ENCODE measurements at places on chromosomes 7 and 10.

DNA sequence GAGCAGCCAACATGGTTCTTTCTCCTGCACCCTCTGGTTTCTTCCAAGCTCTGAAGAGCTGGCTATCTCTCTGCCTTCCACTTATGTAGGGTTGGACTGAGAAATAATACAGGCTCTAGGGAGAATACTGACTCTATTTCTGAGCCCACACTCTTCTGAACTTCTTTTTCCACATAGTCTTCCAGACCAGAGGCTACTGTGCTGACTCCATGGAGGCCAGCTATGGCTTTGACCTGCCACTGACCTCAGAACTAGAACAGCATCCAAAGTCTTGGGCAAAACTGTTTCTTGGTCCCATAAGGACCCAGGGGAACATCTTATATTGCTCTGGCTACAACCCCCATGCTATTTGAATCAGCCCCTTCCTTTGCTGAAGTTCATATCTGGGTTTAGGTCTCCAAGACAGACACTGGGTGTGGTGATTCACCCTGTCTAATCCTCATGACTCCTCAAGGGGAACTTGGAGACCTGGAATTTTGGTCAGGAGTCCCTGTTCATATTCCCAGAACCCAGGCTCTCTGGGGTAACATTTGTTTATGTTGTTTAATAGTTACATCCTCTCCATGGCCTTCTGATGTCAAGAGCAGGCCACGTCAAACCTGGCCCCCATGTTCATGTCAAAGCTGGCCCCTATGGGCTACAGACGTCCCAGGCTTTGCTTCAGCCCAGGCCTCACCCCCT is 12.1 kb upstream of the PLAU start:
- no peak for DNase-seq

DNA sequence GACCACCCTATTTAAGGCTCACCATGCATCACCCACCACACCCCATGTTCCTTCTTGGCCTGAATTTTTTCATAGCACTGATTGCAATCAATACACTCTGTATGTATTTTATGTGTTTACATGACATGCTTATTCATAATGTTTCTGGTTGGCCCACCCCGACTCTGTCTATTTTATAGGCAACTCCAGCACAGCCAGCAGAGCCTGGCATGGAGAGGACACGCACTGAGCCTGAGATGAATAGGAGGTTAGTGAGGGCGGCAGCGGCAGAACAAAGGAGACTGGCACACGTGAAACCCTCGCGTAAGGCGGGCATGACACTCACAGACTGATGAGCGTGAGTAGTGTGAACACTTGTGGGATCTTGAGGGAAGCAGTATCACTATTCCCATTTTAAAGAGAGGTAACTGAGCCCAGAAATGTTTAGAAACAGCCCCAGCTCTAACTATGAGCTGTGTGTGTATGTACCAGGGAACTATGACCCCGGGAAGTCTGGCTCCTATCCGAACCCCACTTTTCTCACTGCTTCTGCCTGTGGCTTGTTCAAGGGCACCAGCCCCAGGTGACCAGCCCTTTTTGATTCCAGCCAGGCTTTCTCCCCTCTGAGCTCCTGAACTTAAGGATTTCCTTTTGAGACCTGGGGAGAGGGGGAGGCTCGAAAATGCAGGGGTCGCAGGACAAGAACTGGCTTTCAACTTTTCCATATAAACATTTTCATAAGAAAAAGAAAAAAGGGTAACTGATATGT is 113.3 kb downstream of the ARHGAP22 start:
- no peak for DNase-seq

DNA sequence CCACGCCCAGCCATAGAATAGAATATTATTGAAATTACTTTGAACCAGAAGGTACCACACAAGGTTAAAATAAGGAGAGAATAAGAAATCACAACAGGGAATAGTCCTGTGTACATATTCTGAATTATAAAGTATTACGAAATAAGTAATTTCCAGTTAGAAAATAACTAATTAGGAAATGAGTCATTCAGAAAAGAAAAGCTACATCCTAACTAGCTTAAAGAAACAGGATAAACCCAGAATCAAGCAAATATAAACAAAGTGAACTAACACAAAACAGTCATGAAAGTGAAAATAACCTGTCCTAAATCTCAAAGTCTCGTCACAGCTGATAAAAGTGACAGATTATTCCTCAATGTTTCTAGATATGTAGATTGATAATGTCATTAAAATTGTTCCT is 74.8 kb upstream of the NEBL start:
- DNase-seq = no peak

DNA sequence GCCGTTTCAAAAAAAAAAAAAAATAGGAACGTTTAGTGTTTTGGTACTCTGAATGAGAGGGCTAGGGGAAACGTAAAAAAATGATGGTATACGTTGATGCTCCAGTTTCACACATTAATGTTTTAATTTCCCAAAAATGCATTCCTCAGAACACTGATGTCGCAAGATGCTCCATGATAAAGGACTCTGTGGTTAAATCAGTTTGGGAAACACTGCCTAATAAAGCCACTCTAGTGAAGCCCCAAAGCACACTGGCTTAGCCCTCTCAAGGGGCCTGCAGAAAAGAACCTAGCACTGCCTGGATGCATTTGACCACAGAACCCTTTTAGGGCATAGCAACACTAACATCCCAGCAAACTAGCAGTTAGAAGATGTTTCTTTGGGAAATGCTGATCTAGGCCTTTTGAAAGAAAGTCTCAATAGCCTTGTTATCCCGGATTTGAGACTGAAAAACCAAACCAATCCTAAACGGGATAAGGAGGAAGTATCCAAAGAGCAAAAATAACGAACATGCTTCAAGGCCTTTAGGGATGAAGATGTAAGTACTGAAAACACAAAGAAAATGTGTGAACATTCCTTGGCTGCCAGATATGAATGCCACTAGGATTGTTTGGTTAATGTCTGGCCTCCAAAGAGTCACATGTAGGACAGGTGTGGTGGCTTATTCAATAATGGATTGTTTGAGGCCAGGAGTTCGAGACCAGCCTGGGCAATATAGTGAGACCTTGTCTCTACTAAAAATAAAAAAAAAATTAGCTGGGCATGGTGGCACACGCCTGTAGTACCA is 11.0 kb downstream of the DLG5 start:
- DNase-seq = no peak

DNA sequence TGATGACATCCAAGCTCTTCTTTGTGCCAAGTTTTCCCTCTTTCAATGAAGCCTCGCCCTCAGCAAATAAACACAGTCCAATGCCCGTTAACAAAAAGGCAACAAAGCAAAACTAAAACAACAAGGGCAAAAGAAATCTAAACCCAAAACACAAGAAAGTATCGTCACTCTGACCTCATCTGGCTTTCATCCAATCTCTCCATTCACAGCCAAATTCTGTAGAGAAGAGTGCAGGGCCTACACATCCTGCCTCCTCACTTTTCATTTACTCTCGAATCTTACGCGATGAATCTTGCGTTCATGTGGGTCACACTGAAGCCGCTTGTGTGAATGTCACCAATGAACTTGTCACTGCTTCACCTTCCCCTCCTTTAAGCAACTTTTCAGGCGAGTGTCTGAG is 15.9 kb upstream of the AKR1E2 start:
- DNase-seq = no peak

- DNase-seq = no peak
Observed at GRCh38 chr7:92872701-92873100, 36.3 kb upstream of the CDK6 start.

GRCh38 chr7:149719912-149720335 is 53.5 kb downstream of the ZNF467 start:
- no peak for DNase-seq

GRCh38 chr10:106226142-106226541 is 938.4 kb downstream of the SORCS1 start:
- no peak for DNase-seq

DNA sequence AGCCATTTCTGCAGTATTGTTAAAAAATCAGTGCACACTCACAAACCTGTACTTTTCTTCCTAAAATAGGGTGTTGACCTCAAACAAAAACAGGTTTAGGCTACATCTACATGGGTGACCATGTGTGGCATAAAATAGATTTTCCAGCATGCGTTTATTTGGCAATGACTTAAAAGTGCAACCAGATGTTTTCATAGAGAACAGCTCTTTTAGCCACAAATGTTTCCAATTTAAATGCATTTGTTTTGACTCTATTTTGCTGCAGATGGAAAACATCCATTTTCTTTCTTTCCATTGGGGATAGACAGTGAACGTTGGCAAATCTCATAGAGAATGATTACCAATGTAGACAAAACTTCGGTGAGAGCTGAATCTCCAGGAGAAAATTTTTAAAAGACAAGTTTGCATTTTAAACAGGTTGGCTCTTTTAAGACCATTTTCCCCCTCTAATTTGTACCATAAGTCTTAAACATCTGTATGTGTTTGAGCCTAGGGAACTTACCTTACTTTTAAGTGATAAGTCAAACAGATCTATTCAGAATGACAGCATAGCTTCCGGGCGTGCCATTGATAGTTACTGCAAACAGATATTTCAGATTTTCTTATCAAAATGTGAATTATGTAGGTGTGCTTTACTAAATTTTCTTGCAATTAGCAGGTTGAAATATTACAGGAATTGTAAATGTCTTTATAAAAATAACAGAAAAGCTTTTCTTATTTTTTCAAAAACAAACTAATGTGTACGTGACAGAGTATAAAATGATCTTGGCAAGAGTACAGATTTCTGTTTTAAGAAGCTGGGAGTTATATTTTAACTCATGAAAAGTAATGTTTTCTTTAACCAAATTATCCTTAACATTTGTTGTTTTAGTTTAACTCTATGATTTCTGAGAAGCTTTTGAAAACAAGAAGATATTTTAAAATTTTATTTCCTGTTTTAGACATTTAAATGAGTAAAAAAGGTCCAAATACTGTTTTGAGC is 144.9 kb downstream of the HGF start:
- no peak for DNase-seq

GRCh38 chr7:38825721-38826440 is 83.1 kb downstream of the VPS41 start:
- DNase-seq = no peak

DNA sequence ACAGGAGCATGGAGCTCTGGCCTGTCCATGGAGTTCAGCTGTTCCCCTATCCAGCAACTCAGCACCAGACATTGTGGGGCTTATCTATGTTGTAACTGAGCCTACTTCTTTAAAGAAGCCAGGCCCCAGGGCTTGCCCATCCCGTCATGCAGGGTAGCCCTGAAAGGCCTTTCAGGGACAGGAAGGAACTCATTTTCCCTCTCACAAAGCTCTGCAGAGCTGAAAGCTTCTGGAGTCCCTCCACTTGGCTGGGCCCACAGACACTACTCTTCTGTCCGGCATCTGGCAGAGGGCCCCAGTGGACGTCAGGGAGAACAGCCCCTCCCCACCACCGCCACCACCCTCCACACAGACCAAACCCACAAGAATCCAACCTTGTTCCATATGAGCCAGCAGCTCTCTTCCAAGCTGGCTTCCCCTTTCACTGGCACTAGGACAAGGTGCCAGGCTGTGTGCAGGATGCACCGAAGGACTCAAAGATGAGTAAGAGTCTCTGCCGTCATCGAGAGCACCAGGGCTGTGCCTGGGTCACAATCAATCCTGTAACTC is 33.1 kb downstream of the DENND2A start:
- no peak for DNase-seq

GRCh38 chr10:67772894-67773511 is 65.0 kb downstream of the DNAJC12 start:
- no peak for DNase-seq

DNA sequence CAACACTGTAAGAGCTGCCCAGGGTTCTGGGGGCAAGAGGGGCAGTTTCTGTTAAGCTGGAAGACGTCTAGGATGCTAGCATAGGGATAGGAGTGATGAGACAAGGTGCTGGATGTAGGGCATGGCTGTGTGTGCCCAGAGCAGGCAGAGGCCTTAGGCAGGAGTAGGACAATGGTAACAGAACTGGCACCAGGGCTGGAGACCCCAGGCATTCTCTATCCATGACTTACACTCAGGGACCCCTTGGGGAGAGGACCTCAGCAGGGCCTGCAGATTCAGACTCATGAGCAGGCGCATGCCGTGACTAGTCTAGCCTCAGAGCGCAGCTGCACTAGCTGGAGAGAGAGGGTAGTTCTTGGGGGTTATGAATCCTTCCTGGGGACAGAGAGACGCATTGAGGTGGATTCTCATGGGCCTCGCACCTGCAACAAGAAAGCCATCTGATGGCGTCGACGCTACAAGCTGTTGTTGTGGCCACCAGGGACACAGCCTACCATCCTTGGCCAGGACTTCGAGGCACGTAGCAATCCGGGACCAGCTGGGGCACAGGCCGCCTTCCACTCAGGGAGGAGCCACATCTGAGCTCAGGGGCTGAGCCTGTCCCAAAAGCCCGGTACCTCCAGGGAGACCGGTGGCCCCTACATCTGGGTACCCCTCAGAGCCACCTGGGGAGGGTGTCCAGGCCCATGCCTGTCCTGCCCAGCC is 474.1 kb downstream of the PTPRN2 start:
- DNase-seq = no peak

DNA sequence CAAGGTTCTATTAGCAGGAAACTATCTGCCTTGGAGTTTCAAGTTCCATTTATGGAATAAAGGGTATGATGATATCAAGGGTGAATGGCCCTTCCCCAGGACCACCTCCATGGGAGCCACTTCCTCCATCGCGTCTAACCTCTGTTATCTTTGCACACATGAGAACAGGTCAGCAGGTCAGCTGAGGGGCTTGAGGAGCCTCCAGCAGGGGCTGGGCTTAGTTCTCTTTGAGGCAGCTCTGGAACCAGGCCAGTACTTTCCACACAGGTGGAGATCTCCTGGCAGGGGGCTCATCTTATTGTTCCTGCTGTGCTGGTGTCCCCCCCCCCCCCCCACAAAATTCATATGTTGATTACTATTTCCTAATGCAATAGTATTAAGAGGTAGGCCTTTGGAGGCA is 472.2 kb upstream of the ZMIZ1 start:
- no peak for DNase-seq

GRCh38 chr10:96264938-96265337 is 6.4 kb downstream of the BLNK start:
- DNase-seq = no peak

GRCh38 chr10:131963350-131963749 is 18.4 kb downstream of the BNIP3 start:
- no peak for DNase-seq

DNA sequence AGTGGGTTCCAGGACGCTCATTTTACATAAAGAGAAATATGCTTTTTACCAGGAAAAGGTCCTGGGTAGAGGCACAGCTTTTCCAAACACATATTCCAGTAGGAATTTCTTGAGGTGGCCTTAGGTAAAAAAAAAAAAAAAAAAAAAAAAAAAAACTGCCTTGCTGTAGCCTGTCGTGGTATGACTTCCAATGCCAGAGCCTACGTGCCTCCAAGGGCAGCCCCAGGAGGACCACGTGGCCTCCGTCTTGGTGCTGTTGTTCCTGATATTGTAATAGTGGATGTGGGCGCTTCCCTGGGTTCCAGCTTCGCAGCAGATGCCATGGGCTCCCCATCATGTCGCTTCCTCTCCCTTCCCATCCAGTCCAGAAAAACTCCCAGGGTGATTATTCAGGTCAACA is 49.3 kb downstream of the PRKAG2 start:
- no peak for DNase-seq

DNA sequence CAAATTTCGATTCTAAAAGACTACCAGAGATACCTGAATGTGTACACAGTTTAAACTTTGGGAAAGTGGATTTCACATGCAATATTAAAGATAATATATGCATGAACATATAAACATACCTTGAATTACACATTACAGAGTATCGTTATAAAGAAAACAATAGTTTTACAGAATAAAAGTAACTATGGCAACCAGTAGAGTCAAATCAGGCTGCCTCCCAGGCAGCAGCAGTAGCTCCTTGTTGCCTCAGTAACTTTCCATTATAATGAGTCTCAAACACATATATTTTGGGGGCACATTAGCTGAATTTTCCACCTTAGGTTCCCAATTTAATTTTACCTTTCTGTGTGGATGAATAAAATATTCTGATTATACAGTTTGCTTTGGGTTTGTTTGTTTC is 164.4 kb upstream of the FEZF1 start:
- DNase-seq = no peak

Measured in NCI-H1694 treated with DMSO at 0.1 percent for 48 hours (cell line).